Endodermal cell (in vitro differentiated cells): ENCODE measurements at places on chromosomes 11 and 22. TPM values are rescaled to one million over a fixed set of nuclear protein-coding genes. Genes with fewer than 3 reads are reported as not detected.
A peak's percentile ranks its signal among the peaks of the same experiment; 100 is the strongest.

Gene PHF21A
- total RNA-seq, result 53.9 to 81.9 TPM (median 54.5 TPM) in 3 replicates

Gene CARD18
- total RNA-seq, result not detected in 3 replicates

DNA sequence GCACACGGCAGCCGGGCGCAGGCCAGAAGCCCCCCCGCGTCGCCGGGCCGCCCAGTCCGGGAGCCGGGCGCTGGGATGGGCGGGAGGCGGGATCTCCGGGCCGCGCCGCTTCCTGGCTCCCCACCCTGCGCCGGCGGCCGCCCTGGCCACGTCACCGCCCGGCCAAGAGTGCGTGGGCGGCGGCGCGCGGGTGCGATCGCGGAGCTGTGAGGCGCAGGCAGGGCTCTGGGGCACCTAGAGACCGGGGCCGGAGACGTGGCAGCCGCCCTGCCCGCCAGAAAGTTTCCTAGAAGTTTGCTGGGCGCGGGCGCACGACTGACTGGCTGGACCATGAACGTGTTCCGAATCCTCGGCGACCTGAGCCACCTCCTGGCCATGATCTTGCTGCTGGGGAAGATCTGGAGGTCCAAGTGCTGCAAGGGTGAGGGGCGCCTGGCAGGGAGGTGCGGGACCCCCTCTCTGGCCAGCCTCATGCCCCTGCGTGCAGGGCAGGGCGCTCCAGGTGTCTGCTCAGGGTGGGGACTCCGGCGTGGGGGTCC is at the start of gene KDELR3:
Gene KDELR3 (plus strand): TSS at position 193 of the 539 bp plus-strand sequence. CDS start 138 bp downstream, at position 331.
- peak within 1 kb of the TSS; percentile 82 for H3K4me3 ChIP-seq
- no peaks in the 10 kb centered on the region for H3K27me3 ChIP-seq
- peak; percentile 74 for DNase-seq
- no peaks in the 10 kb centered on the region for H3K36me3 ChIP-seq
- no peak within 1 kb of the TSS for H3K27ac ChIP-seq

- H3K27me3 ChIP-seq, result no peaks in the 10 kb centered on the region
- no peak overlapping the region for H3K4me3 ChIP-seq
- DNase-seq, result no peak
- no peaks in the 10 kb centered on the region for H3K4me1 ChIP-seq
- H3K36me3 ChIP-seq, result no peaks in the 10 kb centered on the region
Measured at GRCh38 chr11:13884158-13884799, 78.2 kb upstream of the SPON1 start.

DNA sequence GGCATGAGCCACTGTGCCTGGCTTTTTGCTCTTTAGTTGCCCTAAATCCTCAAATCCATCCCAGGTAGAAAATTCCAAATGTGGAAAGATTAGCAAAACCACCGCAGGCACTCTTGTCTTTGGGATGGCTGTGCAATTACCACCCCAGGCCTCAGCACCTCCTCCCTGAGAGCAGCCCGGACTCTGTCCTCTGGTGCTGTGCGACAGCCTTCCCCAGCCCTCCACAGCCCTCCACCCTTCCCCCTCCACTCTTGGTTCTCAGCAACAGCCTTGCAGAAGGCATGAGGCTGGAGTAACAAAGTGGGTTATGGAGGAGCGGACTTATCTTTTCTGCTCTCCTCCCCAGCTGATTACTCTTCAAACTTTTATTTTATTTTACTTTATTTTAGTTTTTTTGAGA is 44.7 kb upstream of the YWHAH start:
- peaks cover 4% of the 10 kb centered on the region for H3K4me1 ChIP-seq

DNA sequence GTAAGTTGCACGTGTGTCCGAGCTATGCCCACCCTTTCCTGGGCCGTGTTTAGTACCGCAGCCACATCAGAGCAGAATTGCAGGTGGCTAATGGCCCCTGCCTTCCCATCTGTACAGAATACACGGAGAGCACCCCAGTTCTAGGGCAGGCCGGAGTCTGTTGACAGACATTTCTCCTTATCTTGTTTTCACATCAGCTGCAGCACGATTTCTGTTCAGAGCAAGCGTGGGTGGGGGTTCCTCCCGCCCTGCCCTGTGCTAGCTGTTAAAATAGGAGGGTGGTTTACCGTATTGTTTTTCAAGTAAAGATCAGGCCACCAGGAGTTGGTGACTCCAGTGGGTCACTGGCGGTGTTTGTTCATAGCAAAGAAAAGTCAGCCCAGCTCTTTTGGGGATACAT is 41.1 kb downstream of the UBASH3B start:
- no peak overlapping the region for H3K27ac ChIP-seq
- H3K4me3 ChIP-seq, result no peak overlapping the region
- no peaks in the 10 kb centered on the region for H3K27me3 ChIP-seq
- DNase-seq, result no peak

GRCh38 chr11:132257871-132258270 is 887.5 kb downstream of the NTM start:
- H3K36me3 ChIP-seq, result no peaks in the 10 kb centered on the region
- H3K4me1 ChIP-seq, result peaks cover 3% of the 10 kb centered on the region
- peaks cover 8% of the 10 kb centered on the region for H3K27me3 ChIP-seq
- H3K4me3 ChIP-seq, result no peak overlapping the region
- no peak overlapping the region for H3K27ac ChIP-seq

DNA sequence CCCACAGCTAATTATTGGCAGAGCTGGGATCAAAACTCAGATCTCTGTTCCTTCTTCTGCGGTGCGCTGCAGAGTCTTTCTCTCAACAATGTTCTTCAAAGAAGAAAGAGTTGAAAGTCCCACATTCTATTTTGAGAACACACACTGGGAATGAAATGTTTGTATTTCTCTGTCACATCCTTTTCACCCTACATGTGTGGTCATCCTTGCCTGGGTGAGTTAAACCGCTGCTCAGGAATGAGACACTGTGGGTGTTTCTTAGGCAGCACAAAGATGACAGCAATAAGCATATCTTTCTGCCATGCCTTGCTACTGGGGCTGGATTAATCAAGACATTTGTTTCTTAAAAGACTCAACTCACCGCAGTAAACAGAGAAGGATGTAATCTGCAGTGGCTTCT is 222.6 kb downstream of the LARGE1 start:
- DNase-seq, result no peak
- no peak overlapping the region for H3K4me3 ChIP-seq
- no peaks in the 10 kb centered on the region for H3K4me1 ChIP-seq
- H3K27me3 ChIP-seq, result no peaks in the 10 kb centered on the region

DNA sequence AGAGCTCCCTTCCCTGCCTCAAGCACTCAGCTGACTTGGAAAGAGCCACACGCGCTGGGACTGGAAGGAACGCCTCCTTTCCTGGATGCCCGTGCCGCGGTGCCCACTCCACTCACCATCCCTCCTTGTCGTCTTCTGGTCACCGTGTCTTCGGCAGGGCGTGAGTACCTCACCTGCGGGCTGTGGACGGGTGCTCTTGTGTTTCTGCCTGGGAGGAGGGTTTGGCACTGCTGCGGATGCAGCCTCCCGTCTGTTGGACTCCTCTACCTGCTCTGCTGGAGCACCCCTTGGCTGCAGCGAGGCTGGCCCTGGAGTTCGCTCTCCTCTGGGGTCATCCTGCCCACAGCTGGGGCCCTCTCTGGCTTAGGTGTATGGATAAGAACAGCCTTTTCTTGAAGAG is 612.7 kb downstream of the BRD1 start:
- H3K4me1 ChIP-seq, result no peaks in the 10 kb centered on the region
- no peak overlapping the region for H3K27ac ChIP-seq

DNA sequence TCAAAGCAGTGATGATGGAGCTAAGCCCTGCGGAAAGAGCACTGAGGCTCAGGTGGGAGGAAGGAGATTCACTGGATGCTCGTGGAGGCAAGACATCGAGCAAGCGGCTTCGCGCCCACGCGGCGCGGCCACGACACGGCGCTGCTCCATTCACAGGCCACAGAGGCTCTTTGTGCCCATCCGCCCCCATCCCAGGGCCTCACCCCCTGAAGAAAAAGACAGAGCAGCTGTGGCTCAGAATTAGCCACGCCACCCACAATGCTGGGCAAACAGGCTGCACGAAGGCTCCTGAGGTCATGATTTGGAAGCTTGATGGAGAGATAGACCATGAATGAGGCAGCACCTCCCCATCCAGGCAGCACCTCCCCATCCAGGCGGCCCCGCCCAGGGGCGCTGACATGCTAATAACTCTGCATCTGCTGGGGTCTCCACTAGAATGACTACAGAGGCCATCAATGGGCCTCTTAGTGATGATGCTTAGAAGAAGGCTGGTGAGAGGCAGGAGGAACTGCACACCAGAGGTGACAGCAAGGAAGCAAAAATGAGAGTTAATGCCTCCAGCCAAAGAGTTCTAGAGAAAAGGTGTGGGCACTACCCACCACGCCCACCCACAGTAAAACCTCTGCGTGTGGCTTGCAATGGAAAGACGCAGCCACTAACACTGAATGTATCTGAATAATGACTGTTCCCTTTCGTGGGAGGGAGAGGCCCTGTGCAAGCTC is 43.5 kb downstream of the MYH9 start:
- no peaks in the 10 kb centered on the region for H3K4me1 ChIP-seq
- DNase-seq, result no peak
- peaks cover 89% of the 10 kb centered on the region for H3K36me3 ChIP-seq
- H3K4me3 ChIP-seq, result no peak overlapping the region
